Mucosa of gallbladder (tissue), 1 donor: ENCODE measurements at places on chromosomes 3 and 15.

GRCh38 chr15:88467935-88468528, 524 bp downstream of the MRPS11 start:
- no peak for DNase-seq

DNA sequence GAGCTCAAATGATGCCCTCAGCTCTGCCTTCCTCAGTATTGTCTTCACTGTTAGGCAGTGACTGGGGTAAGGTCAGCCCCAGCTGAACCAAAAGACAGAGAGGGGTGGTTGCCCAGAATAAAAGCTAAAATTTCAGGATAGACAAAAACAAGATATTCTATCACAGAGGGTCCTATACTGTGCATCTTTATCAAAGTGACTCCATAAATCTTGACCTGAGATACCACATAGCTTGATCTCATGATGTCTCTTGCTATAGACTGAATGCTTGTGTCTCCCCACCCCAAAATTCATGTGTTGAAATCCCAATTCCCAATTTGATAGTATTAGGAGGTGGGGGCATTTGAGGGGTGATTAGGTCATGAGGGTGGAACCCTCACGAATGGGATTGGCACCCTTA, 30.4 kb downstream of the EIF1B start:
- DNase-seq = no peak

DNA sequence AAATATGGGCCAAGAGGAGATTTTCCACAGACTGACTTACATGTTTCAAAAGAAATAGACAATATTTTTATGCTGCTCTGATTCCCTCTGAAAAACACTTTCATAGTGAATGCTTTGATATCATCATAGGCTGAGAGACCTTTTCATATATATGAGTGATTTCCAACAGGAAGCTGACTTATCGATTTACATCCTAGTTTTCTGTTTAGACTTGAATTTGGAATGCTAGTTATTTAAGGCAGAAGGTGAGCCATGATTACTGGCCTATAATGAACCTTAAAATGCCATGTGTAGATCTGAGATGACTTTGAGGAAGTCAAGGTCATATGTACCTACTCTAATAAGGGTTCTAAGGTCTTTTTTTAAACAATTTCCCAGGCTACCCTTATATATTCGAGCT, 1126.1 kb downstream of the ROBO1 start:
- no peak for DNase-seq

DNA sequence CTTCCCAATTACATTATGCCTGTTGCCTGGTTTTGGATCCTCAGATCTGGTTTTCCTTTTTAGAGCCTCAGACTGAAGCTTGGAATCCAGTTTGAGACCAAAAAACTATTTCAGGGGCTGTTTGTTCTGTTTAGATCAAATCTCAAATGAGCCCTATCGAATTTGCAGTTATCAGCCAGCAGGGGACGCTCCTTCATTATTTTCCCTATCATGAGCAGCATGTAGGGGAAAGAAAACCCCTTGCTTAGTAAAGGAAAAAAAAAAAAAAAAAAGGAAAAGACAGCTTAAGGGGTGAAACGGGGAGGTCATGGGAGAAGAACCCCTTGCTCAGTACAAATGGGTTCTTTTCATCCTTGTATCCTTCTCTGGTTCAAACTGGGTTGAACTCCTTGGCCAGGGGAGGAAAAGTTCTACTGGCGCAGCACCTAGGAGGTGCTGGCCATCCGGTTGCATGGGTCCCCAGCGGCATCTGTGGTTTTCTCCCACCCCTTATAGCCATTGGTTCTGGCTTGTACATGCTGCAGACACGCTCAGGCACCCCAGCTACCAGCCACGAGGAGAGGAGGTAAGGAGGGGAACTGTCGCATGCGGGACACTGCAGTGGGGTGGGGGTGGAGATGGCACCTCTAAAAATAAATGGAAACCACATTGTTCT, 1375.1 kb upstream of the ALCAM start:
- no peak for DNase-seq

DNA sequence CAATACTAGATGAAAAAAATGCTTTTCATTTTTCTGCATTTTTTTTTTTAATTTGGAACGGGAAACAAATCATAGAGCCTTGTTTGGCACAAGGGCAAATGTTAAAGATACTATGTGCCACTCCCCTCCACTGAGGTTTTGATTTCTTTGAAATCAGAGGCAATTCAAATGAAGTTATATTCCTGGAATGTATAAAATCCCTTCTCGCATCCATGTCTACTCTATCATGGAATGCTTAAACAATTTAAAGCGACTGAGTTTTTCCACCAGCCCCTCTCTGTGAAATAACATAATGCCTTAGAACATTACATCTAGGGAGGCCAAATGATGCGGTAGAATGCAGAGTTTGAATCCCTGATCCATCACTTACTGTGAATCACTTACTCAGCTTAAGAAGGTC, 69.7 kb downstream of the FMN1 start:
- no peak for DNase-seq

- DNase-seq = no peak
Measured at GRCh38 chr15:69574506-69574905, 121.9 kb downstream of the RPLP1 start.

- no peak for DNase-seq
Measured at GRCh38 chr3:101730839-101731238, 6.4 kb downstream of the CEP97 start.

- no peak for DNase-seq
Measured at GRCh38 chr3:32698506-32698905, 13.5 kb downstream of the CNOT10 start.

- DNase-seq = peak; percentile 79
Measured at GRCh38 chr3:15629860-15630597, 28.5 kb downstream of the BTD start.

DNA sequence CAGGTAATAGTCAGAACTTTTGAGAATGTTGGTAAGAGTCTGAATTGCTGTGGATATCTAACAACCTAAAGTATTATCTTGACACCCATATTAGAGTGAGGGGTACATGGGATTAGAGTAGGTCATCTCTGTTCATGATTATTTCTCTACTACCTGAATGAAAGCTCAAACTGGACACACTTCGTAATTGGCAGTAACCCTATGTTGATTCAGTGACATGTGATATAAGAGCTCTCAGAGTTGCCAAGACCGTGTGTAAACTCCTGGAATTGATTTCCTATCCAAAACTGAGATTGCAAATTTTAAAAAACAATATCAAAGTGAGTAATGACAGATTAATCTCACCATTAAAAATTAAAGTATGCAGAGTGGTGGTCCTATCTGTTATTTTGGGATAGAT, 214.8 kb upstream of the ARHGEF26 start:
- no peak for DNase-seq

- DNase-seq = no peak
Measured at GRCh38 chr3:101383156-101383575, 62.8 kb upstream of the IMPG2 start.

DNA sequence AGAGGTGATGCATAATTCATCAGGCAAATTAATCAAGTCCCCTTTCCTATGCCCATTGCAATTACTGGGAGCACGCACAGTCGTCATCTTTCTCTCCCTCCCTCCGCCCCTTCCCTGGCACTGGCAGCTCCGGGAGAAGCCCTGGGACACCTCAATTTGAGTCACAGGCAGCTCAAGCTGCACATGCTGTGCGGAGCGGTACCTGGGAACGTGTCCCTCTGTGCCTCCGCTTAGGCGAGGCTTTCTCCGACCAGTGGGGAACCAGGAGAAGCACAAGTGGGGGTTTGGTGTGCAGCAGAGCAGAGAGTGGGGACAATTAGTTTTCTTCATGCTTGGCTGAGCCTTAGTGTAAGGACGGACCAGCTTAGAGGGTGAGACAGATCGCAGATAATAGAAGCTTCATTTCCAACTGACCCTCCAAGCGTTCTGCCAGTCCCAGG, 88.3 kb downstream of the SOX14 start:
- DNase-seq = no peak

DNA sequence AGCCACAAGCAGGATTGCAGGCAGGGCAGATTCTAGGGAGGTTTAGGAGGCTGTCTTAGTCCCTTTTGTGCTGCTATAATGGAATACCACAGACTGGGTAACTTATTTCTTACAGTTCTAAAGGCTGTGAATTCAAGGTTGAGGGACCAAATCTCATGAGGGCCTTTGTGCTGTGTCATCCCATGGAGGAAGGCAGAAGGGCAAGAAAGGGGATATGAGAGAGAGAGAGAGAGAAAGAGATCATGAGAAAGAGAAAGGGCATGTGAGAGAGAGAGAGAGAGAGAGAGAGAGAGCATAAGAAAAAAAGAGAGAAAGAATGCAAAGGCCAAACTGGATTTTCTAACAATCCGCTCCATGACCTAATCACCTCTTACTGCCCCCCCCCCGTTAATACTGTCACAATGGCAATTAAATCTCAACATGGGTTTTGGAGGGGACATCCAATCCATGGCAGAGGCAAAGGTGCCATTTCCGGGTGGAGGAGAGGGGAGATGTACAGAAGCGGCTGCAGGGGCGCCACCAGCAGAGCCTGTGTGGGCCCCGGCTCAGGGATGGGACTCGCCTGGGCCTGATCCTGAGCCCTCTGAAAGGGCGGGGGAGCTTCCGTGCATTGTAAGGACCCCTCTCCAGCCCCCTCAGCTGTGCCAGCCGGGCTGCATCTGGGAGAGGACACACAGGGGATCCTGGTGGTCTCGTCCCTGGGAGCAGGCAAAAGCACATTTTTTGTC, 20.5 kb downstream of the MRPS11 start:
- DNase-seq = no peak

DNA sequence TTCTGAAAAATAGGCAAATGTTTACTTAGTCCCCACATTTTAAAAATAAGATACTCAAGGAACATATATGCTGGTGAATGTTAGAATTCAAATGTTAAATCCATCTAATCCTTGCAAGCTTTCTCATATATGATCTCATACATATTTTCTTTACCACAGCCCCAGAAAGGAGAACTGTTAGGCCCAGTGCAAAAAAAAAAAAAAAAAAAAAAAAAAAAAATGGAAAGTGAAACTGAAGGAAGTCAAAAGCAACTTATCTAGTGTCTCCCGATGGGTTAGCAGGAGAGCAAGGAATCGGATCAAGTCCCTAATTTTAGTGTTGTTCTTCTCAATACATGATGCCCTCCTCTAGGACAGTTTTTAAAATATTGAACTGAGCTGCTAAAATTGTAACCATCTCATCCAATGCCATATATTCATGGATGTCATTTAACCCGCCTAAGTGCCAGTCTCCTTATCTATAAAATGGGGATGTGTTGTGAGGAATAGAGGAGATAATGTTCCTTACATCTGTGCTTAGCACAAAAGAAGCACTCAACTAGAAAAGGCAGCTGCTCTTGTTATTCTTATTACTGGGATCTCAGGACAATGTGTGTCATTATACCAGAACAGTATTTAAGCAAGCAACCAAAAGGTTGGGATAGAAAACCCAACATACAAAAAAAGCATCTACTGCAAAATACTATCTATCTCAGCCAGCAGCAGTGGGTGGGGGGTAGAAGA, 279.7 kb downstream of the MAGI1 start:
- no peak for DNase-seq

DNA sequence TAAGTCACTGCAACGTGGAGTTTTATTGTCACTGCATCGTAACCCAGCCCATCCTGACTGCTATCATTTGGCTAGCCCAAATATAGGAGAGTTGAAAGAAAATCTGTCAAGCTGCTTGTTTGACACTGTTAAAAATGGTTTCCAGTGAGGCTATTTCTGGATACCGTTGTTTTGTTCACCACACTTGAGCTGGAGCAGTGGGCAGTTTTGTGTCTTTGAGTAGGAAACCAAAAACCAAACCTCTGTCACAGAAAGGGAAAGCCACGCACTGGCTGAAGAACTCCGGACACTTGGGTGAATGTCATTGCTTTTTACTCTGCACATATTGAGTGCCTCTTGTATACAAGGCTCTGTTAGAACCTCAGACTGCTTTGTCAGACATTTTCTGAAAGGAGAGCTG, 446.4 kb upstream of the CFAP20DC start:
- no peak for DNase-seq

DNA sequence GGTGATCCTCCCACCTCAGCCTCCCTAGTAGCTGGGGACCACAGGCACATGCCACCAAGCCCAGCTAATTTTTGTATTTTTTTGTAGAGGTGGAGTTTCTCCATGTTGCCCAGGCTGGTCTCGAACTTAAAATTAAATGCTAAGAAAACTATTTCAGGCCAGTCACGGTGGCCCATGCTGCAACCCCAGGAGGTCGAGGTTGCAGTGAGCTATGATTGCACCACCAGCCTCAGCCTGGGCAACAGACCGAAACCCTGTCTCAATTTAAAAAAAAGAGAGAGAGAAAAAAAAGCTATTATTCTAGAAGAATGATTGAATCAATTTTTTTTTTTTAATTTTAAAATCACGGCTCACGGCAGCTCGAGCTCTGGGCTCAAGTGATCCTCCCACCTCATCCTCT, 4.7 kb downstream of the SLC51A start:
- no peak for DNase-seq

- DNase-seq = no peak
Measured at GRCh38 chr3:37494216-37494615, 319.8 kb upstream of the LRRFIP2 start.

- no peak for DNase-seq
Measured at GRCh38 chr15:43966646-43967045, 139.8 kb downstream of the WDR76 start.

DNA sequence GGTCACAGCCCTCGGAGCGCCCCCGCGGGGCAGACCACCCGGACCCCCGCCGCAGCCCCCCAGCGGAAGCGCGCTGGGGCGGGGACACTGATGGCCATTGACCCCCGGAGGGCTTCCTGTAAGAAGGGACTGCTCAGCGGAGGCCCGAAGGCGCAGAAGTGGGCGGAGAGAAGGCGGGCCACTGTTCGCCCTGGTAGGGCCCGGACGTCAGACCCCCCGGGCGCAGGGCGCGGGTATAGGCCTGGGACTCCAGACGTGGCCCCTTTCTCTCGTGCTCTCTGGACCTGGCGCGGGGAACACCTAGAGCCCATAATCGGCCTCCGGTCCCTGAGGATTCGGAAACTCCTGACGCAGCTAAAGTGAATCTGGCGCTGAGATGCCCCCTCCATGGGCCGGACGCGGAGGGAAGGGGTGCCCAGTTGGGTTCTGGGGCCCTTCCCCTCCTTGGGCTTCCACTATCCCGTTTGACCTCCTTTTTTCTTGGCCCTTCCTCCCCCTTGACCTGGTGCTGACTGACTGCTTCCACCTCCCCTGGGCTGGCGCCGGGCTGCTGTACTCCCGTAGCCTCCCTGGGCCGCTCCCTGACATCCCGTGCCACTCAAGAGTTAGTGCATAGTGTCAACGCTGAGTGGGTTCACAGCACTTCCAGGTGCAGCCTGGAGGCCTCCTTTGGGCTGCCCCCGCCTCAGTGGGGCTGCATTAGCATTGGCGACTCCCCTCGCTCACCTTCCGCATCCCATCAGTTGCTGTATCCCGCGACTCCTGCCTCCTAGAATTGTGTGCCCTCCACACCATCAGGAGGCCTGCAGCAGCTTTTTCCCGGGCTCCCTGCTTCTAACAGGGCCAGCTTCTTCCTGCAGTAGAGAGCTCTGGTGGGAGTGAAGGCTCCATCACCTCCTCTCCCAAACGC, 694 bp downstream of the ABTB1 start:
- no peak for DNase-seq

GRCh38 chr3:127064391-127065137, 81.6 kb downstream of the PLXNA1 start:
- DNase-seq = no peak

- no peak for DNase-seq
Measured at GRCh38 chr3:132135628-132136333, 101.0 kb upstream of the CPNE4 start.

GRCh38 chr3:162626172-162626571, 1129.6 kb downstream of the OTOL1 start:
- DNase-seq = no peak
